Naive thymus-derived CD8-positive, alpha-beta T cell (primary cell): ENCODE measurements at places on chromosomes 1 and 21.

GRCh38 chr1:62810420-62811274, 26.7 kb downstream of the ATG4C start:
- no peak for DNase-seq

DNA sequence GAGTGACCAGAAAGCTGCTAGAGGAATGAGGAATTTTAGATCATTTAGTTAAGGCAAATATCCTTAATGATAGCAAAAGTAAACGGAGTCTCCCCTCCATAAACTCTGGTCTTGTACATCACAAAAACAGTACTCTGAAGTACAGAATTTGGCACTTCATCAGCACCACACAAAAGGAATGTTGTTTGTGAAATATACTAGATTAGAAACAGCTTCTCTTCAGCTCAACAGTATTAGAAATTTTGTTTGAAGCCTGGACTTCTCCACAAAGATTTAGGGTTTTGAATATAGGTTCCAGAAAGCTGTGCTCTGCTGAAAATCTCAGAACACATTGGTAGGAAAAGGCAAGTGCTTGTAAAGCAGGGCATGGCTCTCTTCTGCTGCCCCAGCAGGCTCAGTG, 135.1 kb upstream of the PTGFR start:
- no peak for DNase-seq

DNA sequence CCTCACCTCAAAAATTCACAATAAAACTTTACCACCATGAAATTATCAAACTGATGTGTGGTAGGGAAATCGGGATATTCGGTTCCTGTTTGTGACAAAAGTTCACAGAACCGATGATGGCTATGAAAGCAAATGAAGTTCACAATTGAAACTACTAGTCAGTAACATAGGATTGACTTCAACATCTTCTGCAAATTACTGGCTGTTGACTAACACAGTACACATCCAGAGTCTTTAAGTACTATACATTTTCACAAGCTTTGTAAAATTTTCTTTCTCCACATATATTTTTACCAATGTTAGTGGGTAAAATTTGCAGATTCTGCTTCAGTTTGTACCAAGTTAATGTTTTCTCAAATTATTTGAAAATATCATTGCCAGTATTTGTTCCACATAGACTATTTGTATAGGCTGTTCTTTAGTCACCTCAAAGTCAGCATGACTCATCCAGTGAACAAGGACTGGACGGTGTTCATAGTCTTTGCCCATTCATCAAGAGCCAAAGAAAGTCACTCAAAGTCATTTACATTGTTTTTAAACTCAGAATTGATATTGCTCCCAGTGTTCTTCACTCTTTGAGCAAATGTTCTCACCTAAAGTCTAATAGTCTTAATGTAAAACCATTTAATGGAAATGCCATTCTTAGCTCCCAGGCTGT, 213.4 kb downstream of the USP25 start:
- DNase-seq = no peak

- no peak for DNase-seq
Measured at GRCh38 chr1:180181996-180182642, 27.4 kb downstream of the QSOX1 start.

- no peak for DNase-seq
Measured at GRCh38 chr1:168788258-168788657, 59.3 kb upstream of the DPT start.

GRCh38 chr1:54064299-54064698, 10.9 kb downstream of the TCEANC2 start:
- no peak for DNase-seq

GRCh38 chr21:18630446-18630845, 226.9 kb upstream of the TMPRSS15 start:
- no peak for DNase-seq

- DNase-seq = no peak
Measured at GRCh38 chr1:187153047-187153446, 324.3 kb downstream of the PLA2G4A start.

DNA sequence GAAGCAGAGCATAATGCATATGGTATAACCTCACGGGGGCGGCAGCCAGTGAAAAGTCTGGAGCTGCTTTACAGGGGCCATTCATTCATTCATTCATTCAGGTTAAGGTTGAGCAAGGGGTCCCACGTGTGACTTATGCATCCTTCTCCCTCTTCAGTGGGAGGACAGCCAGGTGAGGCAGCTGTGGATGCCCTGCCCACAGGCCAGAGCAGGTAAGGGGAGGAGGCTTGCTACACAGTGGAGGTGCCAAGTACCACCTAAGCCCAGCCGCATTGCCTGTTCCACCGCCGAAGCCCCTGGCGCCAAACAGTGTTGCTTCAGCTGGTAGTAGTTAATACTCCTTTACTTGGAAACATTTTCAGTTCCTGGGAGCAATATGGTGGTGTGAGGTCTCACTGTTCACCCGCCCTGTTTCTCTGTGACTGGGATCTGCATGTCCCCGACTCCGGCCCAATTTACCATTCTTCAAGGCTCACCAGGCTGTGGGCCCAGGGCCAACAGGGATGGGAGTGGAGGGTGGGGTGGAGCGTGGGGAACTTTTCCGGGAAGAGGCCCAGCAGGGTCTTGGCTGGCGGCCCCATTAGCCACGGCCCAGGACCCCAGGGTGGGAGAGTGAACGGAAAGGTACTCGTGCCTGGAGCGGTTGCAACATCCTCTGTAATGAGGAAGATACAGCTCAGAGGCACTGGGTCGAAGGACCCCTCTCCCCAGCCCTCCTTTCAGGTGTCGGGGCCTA, 722 bp upstream of the PODN start:
- no peak for DNase-seq

DNA sequence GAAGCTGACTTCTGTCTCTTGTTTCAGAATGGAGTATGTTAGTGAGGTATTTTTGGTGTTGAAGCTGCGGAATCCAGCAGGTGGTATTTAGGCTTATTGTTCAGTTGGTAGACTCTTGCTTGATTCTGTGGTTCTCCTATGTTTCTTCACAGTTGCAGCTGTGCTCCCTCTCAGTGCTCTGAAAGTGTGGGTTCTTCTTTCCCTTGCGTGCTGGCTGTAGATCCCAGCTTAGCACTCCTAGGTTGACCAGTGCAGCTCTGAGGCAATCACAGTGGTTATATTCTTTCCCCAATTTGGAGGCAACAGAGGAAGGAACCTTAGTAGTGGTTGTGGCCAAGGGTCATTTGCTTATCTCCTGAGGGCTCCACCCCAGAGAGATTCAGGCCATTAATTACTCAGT, 269.2 kb upstream of the NRIP1 start:
- DNase-seq = no peak

DNA sequence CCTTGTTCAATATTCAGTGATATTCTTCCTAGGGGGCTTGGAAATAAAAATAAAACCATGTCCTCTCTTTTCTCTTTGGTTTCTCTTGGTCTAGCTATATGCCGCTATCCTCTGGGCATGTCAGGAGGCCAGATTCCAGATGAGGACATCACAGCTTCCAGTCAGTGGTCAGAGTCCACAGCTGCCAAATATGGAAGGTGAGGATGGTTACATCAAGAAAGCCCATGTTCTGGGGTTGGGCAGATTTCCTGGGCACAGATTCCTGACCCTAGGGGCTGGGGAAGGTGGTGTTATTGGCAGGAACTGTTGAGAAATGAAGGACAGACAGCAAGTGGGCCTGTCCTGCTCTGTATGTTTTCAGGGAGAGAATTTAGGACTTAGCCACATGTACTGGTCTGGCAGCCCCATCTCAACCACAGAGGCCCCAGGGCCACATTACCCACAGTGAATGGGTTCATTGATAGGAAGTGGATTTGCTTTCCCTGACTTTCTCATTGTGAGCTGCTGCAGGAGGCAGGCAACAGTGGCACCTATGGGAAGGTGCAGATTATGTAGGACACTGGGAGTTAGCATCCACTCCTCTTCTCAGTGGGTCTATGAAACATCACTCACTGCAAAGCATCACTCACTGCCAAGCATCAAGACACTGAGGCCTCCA, 37.4 kb upstream of the HSD17B7 start:
- DNase-seq = no peak

GRCh38 chr1:51086496-51087271, 15.3 kb upstream of the C1orf185 start:
- no peak for DNase-seq
